ENCODE measurements at places on chromosomes 4 and X.

GRCh38 chrX:38205039-38205438 lies 15.6 kb downstream of the SRPX start:
- no peak for DNase-seq

- DNase-seq: no peak
Observed at GRCh38 chr4:113293674-113294073, 244.2 kb downstream of the ANK2 start.

DNA sequence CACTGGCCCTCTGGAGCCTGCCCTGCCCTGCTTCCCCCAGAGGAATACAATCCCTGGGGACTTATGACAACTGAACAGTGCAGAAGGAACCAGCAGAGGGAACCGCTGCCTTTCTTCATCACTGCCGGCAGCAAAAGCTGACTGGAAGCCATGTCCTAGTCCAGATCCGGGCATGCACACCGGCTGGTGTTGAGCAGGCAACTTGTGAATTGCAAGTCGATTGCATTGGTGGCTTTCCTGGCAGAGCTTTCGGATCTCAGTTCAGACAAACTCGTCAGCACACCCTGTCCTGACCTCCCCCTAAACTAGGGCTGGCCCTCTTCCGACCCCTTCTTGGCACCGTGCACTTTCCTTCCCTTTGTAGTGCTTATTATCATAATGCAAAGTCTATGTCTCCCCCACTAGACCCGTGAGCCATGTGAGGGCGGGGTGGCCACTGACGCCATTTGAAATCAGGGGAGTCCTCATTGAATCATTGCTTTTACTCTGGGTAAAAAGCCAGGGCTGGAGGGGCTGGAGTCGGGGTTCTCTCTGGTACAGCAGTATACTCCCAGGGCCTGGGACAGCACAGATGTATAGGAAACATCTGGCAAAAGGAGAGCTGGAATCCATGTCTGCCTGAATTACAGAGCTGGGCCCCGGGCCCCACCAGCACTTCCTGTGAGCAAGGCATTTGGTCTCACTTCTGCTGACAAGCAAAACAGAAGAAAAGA lies 1.8 kb downstream of the ARHGAP4 start:
- no peak for DNase-seq

- DNase-seq: no peak
Observed at GRCh38 chr4:153177841-153178240, 26.4 kb upstream of the TRIM2 start.

- no peak for DNase-seq
Observed at GRCh38 chr4:47368211-47368610, 95.3 kb downstream of the COMMD8 start.
